ENCODE measurements at places on chromosomes 12 and 14. TPM values are rescaled to one million over a fixed set of nuclear protein-coding genes. Genes with fewer than 3 reads are reported as not detected.
A peak's percentile ranks its signal among the peaks of the same experiment; 100 is the strongest.

GRCh38 chr12:121578230-121579189, 2.3 kb downstream of the KDM2B start:
- DNase-seq = peak; percentile 50

DNA sequence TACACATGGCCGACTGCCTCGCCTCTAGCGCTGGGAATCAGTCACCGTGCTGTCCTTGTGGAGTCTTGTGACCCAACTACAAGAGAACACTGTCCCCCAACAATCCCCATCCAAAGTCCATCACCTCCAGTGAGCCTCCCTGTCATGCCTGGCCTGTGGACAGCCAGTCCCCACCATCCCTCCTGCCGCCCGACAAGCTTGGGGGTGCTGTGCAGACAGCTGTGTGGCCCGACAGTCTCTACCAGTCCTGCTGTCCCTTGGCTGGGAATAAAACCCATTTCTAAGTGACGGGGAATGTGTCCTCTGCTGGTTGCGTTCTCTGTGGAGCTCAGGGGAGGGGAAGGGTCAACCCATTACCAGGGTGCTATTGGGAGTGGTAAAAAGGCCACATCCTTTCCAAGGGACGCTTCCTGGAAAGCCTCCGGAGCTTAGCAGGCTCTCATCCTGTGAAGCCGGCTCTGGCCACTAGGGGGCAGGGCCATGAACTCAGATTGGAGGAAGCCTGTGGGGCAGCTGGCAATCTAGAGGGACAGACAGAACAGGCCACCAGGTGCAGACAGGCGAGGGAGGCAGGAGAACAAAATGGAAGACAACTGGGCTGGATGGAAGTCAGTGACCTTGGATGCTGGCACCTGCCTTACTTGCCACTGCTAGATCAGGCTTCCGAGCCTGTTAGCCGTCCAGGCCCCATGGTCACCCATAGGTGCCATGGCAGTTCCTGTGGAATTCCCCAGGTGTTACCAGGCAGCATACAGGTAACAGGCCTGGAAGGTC, 12.0 kb upstream of the BLTP3B start:
- DNase-seq = peak; percentile 94

DNA sequence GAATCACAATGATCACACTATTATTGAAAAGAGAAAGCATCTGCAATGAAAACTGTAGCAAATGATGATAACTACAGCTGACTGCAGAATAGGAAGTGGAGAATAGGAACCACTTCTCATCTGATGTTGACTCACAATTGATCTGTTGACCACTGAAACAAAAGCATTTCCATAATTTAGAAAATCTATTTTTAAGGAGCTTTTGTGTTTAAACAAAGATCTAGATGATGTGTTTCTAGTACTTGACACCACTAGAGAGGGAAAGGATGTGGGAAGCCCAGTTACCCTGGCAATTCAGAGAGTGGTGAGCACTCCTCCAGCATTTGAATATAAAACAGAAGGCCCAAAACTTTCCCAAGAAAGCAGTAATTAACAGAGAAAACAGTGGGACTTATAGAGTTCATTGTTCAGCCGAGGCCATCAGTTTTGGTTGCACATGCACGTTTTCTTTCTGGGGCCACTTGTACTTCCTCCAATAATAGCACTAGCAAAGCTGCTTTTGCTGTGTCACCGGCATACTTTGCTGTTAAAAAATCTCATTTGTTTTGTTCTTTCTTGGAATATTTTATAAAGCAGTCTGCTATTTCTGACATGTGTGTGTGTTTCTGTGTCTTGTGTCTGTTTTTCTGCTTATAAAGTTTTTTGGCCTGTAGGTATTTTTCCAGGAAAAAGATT, 76.1 kb upstream of the HECTD1 start:
- no peak for DNase-seq

DNA sequence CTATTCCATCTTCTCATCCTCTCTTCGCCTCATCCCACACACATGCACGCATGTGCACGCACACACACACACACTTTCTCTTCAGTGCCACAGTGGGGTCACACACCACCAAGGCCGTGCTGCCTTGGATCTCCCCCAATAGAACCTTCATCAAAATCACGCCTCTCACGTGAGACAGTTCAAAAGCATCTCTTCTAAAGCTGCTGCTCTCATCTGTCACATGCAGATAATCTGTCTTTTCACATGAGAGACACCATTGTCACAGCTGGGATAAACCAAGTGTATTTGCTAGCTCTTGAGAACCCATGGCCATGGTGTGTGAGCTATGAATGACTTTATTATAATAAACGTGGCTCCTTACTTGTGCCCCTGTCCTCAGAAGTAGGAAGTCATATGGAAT, 218.7 kb downstream of the EGLN3 start:
- no peak for DNase-seq

Gene HELB
- 10.2 TPM for total RNA-seq

GRCh38 chr14:96208739-96209138, 4.1 kb downstream of the BDKRB2 start:
- DNase-seq = no peak

DNA sequence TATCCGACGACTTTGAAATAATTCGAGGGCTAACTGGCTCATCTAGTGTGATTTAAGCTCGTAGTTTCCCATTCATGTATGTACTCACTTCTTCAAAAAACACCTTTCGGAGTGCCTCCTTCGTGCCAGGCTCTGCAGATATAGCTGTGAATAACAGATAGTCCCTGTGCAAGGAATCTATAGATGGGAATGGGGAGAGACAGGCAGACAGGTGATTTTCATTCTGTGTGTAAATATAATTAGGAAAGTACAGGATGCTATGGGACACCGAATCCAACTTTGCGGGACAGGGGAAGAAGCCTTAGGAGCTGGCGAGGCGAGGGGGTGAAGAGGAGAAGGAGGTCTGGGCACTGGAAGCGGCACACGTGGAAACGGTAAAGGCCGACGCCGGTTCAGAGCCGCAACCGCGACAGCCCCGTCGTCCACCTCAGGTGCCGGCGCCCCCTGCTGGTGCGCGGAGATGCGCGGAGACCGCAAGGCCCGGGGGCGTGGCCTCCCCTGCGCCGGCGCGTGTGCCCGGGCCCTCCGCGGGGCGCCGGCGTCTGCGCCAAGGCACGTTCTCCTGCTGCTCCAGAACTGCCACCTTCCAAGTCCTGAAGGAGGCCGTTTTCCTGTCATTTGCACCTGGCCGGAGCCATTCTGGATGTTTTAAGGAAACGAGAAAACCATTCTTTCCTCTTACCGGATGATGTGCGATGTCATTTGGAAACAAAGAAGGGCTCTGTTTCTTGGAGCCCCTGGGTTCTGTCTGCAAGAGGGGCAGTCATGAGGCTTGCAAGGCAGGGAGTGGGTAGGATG, 18.0 kb upstream of the CACNA1C start:
- peak; percentile 88 for DNase-seq

GRCh38 chr12:122894193-122895121, 1.5 kb downstream of the VPS37B start:
- DNase-seq = no peak

GRCh38 chr12:71061451-71061850, 96.3 kb downstream of the TSPAN8 start:
- no peak for DNase-seq

DNA sequence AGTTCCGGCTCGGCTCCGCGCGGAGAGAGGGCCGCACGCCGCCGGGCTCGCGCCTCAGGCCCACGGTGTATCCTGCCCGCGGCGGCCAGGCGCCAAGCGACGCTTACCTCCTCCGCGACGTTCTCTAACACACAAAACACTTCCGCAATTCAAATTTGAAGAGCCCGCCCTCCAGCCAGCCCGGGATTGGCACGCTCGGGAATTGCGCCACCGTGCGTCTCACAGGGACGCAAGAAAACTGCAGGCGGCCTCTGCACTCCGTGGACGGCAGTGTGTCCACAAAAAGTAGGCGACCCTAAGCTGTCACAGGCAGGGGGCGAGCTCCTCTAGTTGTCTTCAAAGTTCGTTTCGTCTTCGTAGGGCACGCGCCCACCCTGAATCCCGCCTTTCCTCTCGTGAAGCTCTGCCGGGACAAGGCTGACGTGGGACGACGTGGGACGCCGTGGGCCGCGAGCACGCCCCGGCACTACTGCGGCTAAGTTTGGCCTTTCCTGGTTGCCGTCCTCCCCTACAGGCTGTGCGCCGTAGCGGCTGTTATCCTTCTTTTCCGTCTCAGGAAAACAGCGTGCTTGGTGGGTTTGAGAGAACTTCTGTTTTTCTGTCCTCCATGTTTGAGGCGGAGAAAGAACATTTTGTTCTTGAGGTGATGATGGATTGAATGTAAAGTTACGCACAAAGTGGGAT, at the start of gene MIS18BP1:
MIS18BP1 (minus strand) TSS at position 133 of the 684 bp plus-strand sequence. CDS start 5,916 bp downstream, outside the sequence.
- DNase-seq = peak; percentile 95

- no peak for DNase-seq
Measured at GRCh38 chr12:127273626-127274025, 993.3 kb upstream of the TMEM132C start.

- no peak for DNase-seq
Measured at GRCh38 chr12:113292091-113292490, 42.8 kb downstream of the SLC8B1 start.

- DNase-seq = no peak
Measured at GRCh38 chr14:50335989-50336824, 24.1 kb downstream of the DMAC2L start.
